ENCODE measurements at places on chromosomes 5 and 9.

DNA sequence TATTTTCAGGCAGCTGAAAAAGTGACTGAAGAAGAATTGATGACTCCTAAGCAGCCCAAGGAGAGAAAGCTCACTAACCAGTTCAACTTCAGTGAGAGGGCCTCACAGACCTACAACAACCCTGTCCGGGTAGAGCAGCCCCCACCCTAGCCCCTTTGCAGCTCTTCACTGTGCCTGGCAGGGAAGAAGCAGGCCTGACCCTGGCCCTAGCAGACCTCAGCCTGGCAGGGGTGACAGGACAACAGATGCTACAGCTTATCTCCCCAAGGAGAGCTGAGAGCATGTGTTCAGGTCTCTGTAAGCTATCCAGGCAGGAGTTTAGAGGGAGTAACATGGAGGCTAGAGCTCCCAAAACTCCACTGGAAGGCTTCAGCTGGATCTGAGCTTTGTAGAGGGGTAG, 31.8 kb downstream of the DNAI1 start:
- DNase-seq = no peak

GRCh38 chr5:111551161-111551560, 38.8 kb upstream of the STARD4 start:
- no peak for DNase-seq

DNA sequence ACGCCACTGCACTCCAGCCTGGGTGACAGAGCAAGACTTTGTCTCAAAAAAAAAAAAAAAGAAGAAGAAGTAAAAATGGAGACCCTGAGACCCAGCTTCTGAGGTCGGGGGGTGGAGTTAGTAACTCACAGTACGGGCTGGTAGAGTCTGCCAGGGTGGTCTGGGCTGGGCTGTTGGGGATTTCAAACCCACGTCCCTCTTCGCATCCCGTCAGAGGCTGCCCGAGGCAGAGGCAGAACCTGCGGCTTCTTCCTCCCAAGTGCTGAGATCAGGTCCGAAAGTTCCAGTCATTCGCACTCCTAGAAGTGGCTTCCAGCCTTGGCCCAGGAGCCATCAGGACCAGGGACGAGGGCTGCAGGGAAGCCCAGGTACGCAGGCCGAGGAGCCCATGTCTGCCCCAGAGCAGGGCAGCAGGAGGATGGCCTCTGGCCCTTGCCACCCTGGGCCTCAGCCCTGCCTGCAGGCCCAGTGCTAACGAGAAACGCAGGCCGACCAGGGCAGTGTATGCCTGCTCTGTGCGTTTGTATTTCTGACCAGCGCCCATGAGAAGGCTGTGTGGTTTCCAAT, 9.9 kb upstream of the SLC2A6 start:
- no peak for DNase-seq

DNA sequence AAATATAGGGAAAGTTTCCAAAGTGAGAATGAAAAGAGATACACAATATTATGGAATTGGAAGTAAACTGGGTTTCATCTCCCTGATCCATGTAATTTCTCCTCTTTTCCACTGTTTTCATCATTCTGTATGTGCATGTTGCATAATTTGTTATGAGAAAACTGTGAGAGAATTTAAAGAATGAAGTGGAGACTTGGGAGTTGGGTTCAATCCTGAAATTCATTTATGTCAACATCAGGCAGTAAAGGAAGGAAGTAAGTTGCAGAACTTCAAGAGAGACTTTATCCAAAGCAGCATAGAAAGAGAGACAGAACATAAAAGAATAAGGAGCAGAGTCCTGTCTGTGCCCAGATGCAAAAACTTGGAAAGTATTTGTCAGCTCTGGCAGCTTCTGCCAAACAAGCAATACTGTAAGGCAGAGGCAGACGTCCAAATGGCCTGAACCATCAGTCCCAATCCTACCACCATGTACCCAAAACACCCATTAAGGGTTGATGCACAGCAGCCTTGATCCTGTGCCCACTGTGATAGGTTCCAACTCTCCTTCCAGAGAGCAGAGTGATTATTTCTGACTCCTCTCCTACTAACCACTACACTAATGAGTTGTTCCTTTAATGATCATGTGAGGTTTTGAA, 425.3 kb upstream of the CDH6 start:
- DNase-seq = no peak

- no peak for DNase-seq
These were observed 114.5 kb downstream of the PALM2AKAP2 start for GRCh38 chr9:109894473-109894872.

DNA sequence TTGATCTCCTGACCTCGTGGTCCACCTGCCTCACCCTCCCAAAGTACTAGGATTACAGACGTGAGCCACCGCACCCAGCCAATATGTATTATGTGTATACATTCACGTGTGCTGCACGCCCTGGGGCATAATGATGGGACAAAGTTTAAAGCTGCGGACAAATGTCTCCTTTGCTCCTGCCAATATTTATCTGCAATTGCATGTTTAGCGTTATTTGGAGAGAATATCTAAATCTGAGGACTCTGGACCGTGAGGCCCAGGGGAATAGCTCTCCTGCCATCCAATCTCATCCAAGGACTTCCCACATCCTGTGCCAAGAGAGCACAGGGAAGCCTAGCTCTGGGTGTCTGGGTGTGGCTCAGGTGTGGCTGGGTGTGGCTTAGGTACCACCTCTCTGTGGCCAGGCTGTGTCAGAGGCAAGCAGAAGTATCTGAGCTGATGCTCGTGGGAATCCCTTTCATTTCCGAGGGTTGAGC, 6.9 kb upstream of the BOD1 start:
- no peak for DNase-seq

- no peak for DNase-seq
These were observed 35.5 kb downstream of the RFK start for GRCh38 chr9:76358628-76359280.

- no peak for DNase-seq
These were observed 4.8 kb downstream of the ATP6V1G1 start for GRCh38 chr9:114592356-114592755.

DNA sequence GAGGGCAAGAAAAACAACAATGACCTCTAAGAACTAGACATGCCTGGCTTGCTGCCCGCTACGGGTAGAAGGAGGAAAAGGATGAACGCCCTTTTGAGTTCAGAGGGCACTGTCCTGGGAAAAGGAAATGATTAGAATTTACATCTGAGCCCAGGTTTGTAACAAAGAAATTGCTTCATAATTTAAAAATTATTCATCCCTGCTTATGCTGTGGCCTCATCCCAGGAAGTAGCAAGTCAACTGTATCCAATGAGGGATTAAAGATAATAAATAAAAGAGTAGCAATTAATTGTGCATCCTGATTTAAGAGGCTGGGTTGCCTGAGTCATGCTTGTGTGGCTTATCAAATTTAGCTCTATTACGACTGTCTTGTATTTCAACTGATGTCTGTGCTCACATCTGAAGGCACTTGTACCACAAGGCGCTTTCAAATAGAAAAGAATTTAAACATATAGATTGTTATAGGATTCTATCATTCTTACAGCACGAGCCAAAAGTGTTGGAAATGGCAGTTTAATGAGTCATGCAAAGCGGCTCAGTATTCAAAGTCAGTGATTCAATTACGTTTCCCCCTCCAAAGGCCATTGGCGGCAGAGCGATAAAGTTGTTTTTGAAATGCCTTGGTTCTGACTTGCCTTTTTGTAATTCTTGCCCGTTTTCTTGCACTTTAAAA, 40.0 kb upstream of the DMRT1 start:
- DNase-seq = no peak

DNA sequence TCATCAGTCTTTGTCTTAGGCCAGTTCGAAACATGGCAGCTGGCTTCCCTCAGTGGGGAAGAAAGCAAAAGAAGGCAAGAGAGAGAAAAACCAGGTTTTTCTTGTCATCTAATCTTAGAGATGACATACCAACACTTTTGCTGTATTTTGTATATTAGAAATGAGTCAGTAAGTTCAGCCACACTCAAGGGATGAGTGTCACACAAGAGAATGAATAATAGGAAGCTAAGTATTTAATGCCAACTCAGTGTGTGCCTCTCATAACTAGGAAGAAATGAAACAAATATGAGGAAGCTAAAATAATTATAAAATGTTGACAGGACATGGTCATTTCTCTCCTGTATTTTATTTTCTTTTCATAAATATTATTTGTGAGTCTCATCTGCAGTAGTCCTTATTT, 65.3 kb downstream of the CDH12 start:
- DNase-seq = no peak

GRCh38 chr5:176379881-176380280, 8.5 kb downstream of the NOP16 start:
- no peak for DNase-seq

- DNase-seq = no peak
These were observed 24.8 kb upstream of the RLN1 start for GRCh38 chr9:5364294-5365024.

- no peak for DNase-seq
These were observed 12.4 kb upstream of the RANBP17 start for GRCh38 chr5:170849374-170849773.

- DNase-seq = no peak
These were observed 1.4 kb downstream of the PDE4D start for GRCh38 chr5:59891962-59892643.

Data from caudate nucleus (tissue), 63 donors.